SK-N-DZ (cell line): ENCODE measurements at places on chromosomes 13 and 19.
A peak's percentile ranks its signal among the peaks of the same experiment; 100 is the strongest.

- no peak for DNase-seq
Measured at GRCh38 chr13:59842507-59842906, 321.2 kb downstream of the DIAPH3 start.

DNA sequence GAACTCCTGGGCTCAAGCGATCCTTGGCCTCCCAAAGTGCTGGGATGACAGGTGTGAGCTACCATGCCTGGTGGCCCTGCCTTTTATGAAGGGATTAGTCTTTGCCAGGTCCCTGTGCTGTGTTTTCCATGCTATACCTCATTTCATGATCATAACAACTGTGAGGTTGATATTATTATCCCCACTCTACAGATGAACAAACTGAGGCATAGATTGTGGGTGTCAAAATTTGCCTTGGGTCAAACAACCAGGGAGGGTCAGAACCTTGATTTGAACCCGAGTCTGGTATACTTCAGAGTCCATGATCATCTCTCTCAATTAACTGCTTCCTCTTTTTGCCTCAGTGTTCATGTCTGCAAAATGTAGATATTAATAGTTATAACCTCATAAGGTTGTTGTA is 6.9 kb downstream of the PINLYP start:
- DNase-seq, result no peak

- peak; percentile 62 for DNase-seq
Measured at GRCh38 chr13:110509478-110509926, 52.0 kb downstream of the RAB20 start.

- DNase-seq, result no peak
Measured at GRCh38 chr19:45474606-45475521, 7.1 kb downstream of the FOSB start.

DNA sequence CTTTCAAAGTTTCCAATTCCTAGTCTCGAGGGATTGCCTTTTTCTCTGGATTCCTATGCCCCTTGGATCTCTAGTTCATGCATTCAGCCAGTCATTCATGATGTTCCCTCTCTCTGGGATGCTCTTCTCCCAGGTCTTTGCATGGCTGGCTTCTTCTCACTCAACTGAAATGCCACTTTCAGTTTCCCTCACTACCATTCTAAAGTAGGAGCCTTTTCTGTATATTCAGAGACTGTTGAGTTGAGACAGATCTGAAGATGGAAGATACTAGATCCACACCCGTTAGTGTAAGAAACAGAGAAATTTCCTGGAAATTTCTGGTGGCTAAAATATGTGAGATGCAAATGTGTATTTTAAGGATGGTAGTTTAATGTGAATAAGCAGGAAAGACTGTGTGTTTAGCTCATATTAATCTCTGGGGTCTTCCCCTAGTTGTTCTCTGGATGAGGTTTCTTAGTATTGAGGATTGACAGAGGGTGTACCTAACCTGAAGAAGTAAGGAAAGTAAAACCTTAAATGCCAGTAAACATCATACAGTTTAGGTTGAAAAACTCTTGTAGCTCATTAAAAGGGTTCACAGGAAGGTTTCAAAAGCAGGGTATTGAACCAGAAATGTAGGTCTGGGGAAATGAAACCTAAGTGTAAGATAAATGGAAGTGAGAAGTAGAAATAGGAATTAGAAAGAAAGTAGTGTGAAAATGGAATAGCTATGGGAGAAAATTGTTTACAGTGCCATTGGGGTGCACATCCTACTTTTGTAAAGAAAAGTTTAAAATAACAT is 331.3 kb downstream of the NDFIP2 start:
- no peak for DNase-seq

DNA sequence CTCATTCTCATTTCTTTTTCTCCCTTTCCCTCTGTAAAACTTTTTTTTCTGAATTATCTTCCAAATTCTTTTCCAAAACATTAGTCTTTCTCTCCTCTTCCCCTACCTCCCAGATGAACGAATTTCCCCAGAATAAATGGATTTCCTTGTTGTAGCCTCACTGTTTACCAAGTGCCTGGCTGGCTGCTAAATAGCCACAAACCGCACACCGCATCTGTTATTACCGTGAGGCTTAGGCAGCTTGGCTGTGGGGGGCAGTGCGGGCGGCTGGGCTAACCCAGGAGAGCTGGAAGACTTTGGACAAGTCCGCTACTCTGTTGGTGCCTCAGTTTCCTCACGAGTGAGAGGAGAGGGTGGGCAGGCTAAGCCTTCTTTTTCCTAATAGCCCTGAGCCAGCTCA is 10.7 kb downstream of the IL17D start:
- DNase-seq, result no peak

- DNase-seq, result no peak
Measured at GRCh38 chr13:45798851-45799250, 52.7 kb downstream of the SIAH3 start.

DNA sequence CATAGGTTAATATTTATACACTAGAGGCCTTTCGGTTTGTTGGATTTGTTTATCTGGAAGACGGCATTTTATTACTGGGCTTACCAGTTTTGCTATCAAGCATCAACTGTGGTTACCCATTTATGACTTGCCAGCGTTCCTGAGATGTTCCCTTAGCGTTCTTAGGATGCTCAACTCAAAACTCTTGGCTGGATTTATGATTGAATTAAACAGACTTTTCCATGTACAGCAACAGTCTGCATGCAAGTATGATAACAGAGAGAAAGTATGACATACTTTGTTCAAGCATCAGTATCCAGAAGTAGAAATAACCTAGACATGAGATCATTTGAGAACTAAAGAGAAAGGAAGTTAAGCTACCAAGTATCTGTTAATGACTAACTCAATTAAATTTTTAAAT is 29.9 kb upstream of the RNF113B start:
- DNase-seq, result no peak

GRCh38 chr19:13840305-13841085 is 36.4 kb upstream of the NANOS3 start:
- DNase-seq, result no peak

- DNase-seq, result no peak
Measured at GRCh38 chr19:32544917-32545316, 36.1 kb upstream of the PDCD5 start.

DNA sequence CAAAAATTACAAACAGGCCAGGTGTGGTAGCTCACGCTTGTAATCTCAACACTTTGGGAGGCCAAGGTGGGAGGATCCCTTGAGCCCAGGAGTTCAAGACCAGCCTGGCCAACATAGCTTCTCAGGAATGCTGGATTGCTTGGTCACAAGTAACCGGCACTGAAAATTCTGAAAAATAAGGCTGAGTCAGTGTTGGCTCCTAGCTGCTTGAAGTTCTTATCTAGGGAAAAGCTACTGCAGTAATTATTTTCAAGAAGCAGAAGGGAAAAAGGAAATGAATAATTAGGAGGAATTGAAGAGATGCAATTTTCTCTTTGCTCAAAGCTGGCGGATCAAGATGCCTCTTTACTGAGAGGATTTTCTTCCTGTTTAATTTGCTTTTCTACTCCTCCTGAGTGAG is 75.0 kb upstream of the GTF3A start:
- DNase-seq, result no peak

- no peak for DNase-seq
Measured at GRCh38 chr19:45147835-45148676, 12.7 kb downstream of the NKPD1 start.

- no peak for DNase-seq
Measured at GRCh38 chr19:10805065-10805757, 30.8 kb downstream of the TMED1 start.

- DNase-seq, result no peak
Measured at GRCh38 chr13:23202383-23202782, 21.6 kb downstream of the SGCG start.

DNA sequence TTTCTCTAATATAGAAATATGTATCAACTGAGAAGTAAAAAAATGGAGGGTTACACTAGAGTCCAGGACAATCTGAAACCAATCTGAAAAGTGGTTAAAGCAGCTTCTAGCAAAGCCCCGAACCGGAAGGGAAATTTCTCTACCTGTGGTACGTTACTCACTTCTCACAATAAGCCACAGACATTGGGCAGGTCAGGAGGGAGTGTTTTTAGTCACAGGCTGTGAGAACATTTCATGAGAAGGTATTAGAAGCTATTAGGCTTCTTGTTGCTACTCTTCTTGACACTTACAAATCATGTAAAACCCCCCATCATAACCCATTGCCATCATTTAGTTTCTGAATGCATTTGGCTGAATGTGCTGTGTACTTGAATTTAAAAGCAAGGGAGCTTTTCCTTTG is 120.9 kb downstream of the NUFIP1 start:
- DNase-seq, result no peak

DNA sequence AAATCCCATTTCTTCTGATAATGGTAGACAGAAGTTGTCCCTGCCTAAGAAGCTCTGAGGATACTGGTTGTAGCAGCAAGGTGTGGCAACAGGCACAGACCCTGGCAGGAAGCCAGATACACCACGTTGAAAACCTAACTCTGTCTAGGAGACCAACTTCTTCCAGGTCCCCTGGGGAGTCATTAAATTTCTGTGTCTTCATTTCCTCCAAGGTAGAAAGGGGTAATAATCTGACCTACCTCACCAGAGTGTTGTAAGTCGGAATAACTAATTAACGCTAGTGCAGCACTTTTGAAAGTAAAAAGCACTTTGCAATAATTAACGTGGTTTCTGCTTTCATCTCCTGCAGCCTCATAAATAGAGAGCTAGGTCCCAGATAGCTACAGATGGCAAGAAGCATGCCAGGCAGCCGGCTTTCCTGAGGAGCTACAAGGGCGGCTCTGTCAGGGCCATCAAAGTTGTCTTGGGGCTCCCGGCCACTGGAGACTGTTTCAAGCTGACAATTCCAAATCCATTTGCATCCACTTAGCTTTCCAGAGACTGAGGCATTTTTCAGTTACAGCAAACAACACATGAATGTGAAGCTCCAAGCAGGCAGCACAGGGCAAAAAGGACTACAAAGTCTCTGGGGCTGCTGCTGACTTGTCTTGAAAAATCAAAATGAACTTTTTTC is 176.2 kb downstream of the FOXO1 start:
- DNase-seq, result no peak

DNA sequence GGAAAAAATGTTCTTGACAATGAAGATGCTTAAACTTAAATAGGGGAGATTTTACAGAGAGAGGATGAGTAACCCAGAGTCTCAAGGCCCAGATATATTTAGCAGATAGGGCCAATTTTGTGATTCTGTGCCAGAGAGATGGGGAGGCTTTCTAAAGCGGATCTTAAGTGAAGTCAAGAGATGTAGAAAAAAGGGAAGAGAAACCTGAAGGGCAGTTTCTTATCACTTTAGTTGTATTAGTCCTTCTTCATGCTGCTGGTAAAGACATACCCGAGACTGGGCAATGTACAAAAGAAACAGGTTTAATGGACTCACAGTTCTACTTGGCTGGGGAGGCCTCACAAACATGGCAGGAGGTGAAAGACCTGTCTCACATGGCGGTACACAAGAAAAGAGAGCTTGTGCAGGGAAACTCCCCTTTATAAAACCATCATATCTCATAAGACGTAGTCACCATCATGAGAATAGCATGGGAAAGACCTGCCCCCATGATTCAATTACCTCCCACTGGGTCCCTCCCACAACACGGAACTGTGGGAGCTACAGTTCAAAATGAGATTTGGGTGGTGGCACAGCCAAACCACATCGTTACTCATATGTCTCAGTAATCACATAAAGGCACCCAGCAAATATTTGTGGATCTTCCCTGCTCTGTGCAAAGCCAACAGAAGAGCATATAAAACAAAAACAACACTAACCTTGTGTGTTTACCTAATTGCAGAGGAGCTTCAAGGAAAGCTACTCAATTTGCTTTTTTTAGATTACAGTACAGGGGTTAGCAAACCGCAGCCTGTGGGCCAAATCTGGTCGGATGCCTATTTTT is 102.6 kb upstream of the MYCBP2 start:
- DNase-seq, result no peak

DNA sequence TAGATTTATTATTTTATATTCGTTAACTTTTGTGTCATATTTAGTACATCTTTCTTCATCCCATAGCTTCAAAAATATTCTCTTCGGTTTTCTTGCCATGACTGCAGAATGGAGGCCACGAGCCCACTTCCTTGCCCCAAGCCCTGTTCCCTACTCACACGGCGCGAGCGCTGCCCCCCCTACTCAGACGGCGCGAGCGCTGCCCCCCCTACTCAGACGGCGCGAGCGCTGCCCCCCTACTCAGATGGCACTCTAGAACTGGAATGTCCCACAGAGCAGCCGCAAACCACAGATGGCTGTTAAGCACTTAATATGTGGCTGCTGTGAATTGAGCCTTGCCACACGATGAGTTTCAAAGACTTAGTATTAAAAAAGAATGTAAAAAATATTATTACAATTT is 102.2 kb upstream of the PEG3 start:
- DNase-seq, result no peak

- no peak for DNase-seq
Measured at GRCh38 chr19:55656988-55657747, 2.3 kb downstream of the U2AF2 start.

DNA sequence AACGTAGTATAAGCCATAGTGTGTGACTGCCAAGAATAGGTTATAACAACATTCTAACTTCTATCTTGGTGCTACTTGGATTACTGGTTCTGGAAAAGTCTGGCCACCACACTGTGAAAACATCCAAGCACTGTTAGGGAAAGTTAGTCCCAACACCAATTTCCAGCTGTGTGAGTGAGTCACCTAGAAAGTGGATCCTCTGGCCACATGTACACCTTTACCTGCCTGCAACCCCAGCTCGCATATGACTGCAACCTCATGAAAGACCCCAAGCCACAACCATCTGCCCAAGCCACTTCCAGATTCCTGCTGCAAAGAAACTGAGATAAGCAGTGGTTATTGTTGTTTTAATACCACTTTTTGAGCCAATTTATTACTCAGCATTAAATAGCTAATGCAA is 404.5 kb downstream of the KCTD12 start:
- no peak for DNase-seq

DNA sequence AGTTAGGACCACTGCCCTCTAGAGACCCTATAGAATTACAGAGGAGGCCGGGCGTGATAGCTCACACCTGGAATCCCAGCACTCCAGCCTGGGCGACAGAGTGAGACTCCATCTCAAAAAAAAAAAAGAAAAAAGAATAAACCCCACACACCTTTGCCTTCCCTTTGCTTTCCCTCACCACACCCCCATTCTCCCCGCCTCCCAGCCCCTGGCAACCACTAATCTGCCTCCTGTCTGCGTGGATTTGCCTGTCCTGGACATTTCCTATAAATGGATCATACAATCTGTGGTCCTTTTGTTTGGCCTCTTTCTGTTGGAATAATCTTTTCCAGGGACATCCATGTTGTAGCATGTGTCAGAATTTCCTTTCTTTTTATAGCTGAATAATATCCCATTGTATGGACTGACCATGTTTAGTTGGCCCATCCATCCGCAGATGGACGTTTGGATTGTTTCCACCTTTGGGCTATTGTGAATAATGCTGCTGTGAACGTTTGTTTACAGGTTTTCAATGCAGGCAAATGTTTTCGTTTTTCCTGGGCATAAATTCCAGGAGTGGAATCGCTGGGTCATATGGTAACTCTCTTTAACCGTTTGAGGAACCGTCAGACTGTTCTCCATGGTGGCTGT is 15.3 kb downstream of the NACC1 start:
- DNase-seq, result no peak

DNA sequence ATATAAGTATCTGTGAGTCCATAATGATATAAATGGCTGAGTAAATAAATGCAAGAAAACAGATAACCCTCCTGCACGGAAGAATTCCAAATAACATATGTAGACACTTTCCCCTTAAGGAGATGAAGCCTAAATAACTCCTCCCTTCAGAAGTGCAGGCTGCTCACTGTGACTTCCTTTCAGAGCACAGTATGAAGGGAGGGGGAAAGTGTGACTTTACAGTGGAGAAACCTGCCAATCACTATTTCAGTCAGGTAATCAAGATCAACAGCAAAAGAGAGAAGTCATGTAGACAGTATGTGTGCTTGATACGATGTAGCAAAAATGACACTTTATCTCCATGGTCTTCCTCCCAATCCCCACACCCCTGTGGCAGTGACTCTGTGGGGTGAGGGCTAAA is 7.1 kb downstream of the GGACT start:
- no peak for DNase-seq
